Right kidney (tissue), 9 donors: ENCODE measurements at places on chromosomes 6 and 20.

- no peak for DNase-seq
Measured at GRCh38 chr6:137693711-137694110, 173.3 kb upstream of the TNFAIP3 start.

GRCh38 chr6:140174524-140174923 is 800.1 kb upstream of the CITED2 start:
- DNase-seq, result no peak

DNA sequence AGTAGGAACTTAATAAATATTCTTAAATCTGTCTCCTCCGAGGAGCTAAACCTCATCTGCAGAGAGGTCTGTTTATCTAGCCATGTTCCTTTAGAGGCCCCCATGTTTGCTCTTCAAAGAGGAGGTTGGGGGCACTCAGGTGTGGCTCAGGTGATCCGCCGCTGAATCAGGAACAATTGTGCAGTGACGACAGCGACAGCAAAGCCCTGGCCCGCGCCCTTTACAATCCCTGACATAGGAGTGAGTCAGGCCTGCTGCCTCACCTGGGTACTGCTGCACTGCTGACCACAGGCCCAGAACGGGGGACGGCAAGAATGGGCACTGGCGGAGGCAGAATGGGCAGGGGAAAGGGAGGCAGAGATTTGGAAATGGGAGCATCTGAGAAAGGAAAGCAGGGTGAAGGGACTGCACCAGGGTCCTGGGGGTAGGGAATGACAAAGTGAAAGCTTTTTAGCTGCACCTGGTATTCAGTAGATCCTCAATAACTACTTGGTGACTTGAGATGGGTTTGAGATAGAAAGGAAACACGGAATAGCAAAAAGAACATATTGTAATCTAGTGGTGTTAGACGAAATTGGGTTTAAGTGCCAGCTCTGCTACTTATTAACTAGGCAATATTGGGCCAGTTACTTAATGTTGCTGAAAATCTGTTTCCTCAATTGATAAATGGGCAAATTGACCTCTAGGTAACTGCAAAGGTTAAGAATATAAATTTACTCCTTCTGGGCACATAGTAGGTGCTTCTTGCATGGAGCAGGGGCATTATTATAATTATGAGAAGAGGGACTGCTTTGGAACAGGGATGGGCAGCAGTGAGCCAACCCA is 5.4 kb upstream of the IER3 start:
- DNase-seq, result no peak

DNA sequence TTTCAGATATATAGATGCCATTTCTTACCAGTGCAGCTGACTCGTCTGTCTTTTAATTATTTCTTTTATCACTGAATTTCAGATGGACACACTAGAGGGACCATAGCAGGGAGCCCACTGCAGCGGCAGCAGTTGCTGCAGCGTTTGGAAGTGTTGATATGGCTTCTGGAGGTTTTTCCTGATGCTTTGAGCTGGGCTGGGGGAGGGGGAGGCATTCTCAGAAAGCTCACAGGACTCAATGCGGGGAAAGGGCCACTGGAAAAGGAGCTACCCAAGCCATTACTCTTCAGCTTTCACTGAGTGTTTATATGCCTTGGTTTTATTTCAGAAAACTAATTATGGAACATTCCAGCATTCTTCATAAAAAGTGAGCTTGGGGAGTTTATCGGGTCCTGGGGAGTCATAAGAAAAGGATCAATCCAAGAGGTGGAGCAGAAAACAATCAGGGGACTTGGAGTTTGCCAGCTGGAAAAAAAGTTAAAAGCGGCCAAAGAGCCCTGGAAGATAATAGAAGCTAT is 740.4 kb upstream of the FLRT3 start:
- no peak for DNase-seq

DNA sequence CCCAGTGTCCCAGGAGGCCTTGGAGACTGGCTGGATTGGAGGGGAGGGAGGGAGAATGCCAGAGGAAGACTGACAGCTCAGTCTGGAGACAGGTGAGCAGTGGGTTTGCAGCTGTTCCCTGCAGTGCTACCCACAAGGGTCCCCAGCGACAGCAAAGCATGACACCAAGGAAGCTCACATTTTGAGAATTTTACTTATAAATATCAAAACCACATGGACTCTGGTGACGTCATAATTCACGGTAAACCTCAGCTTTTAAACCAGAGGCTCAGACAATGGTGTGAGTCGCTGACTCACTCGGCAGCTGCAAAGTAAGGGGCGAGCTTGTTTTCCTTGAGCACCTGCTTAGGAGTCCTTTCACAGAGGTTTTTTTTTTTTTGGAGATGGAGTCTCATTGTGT is 65.2 kb downstream of the THBS2 start:
- no peak for DNase-seq

DNA sequence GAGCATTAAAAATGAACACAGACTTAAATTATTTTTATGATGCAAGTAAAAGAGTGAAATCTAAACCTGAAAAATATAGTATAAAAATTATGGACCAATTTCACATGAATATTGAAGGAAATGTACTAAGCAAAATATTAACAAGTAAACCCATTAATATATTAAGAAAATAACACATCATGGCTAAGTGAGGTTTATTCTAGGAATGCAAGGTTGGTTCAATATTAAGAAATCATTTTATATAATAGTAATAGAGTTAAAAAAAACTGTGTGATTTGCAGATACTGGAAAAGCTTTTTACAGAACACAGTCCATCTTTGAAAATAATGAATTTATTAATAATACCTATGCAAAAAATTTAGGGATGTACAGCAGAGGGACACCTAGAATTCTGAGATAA is 20.9 kb downstream of the ZSCAN12 start:
- no peak for DNase-seq

DNA sequence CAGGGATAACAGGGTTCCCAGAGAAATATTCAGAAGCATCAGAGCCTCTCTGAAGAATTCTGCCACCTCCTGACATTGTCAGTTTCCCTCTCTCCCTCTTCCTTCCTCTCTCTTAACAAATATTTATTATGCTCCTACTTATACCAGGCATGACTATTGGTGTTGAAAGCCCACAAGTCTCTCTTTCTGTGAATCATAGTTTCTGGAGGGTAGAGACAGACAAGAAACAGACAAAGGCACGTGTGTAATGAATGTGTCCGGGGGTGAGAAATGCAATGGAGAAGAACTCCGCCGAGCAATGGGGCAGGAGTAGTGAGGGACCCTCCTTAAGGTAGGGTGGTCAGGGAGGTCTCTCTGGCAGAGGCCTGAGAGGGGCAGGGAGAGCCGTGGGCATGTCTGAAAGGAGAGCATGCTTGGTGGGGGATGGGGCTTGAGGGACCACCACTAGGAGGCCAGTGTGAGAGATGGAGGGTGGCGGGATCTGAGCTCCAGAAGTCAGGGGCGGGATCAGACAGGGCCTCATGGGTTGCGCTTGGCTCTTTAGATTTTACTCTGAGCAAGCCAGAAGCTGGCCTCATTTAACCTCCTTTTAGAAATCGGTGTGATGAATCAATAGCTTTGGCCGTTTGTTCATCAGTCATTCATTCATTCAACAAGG is 57.3 kb downstream of the EYA2 start:
- no peak for DNase-seq

DNA sequence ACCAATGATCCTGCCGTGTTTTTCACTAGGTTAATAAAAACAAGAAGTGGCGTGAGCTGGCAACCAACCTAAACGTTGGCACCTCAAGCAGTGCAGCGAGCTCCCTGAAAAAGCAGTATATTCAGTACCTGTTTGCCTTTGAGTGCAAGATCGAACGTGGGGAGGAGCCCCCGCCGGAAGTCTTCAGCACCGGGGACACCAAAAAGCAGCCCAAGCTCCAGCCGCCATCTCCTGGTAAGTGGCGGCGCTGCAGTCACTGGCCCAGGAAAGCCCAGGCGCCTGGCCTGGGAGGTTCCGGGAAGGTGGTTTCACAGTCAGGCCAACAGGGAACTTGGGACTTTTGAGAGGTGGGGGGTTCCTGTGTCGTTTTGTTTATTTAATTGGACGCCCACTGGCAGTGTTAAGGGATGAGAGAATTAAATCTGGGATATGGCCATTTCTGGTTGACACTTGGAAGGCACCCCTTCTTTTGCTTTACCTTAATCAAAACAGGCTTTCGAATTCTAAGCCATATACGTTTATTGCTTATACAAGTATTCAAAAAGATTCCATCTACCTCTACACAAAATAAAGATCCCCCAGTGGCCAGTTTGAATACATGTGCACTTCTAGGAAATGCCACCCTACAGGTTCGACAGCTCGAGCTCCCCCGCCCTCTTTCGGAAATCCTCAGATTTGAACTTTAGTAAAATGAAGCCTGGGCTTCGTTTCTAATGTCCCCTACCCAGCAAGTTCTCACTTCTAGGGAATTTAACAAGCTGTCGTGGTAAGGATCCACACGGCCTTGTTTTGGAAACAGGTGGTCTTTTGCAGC is 138.9 kb downstream of the TMEM242 start:
- peak; percentile 65 for DNase-seq

GRCh38 chr20:47224300-47224791 is 132.2 kb downstream of the ZMYND8 start:
- no peak for DNase-seq

DNA sequence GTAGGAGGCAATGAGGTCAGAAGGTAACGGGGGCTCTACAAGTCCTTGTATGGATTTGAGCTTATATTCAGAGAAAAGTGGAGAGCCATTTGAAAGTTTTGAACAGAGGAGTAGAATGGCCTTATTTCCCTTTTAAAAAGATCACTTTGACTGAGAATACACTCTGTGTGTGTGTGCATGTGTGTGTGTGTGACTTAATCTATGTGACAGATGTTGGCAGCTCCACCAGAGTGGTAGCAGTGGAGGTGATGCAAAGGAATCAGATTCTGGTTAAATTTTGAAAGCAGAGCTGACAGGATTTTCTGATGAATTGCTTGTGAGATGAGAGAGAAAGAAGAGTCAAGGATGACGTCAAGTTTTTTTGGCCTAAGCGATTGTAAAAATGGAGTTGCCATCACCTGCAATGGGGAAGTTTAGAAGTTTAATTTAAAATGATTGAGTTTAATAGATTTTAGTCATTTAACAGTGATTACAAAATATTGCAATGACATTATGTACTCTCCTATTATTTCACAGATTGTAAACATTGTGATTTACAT is 172.2 kb upstream of the HEY2 start:
- no peak for DNase-seq

- DNase-seq, result no peak
Measured at GRCh38 chr6:109102762-109103161, 7.5 kb downstream of the CEP57L1 start.

GRCh38 chr20:58992911-58993310 is 11.9 kb downstream of the NELFCD start:
- no peak for DNase-seq

DNA sequence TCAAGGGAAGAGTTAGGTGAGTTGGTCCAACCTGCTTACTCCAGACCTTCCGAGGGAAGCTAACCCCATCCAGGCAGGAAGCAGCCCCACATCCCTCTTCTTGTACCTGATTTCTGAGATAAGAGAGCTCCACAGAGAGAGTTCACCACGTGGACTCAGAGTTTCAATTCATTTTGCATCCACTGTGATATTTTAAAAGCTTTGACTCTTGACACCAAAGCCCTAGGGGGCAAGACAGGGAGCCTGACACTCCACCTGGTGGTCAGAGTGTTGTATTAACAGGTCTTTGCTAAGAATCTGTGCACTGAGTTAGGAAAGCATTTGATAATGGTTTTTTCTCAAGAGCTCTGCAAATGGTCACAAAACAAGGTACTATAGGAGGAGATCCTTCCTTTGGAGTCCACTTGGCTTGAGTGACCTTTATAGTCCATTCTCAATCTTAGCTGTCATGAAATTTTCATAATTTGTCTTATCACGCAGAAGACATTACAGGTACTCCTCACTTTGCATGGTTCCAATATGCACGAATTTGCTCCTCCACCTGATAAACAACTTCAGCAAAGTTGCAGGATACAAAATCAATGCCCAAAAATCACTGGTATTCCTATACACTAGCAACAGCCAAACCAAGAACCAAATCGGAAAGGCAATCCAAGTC is 56.2 kb upstream of the RIPOR2 start:
- DNase-seq, result peak; percentile 11

DNA sequence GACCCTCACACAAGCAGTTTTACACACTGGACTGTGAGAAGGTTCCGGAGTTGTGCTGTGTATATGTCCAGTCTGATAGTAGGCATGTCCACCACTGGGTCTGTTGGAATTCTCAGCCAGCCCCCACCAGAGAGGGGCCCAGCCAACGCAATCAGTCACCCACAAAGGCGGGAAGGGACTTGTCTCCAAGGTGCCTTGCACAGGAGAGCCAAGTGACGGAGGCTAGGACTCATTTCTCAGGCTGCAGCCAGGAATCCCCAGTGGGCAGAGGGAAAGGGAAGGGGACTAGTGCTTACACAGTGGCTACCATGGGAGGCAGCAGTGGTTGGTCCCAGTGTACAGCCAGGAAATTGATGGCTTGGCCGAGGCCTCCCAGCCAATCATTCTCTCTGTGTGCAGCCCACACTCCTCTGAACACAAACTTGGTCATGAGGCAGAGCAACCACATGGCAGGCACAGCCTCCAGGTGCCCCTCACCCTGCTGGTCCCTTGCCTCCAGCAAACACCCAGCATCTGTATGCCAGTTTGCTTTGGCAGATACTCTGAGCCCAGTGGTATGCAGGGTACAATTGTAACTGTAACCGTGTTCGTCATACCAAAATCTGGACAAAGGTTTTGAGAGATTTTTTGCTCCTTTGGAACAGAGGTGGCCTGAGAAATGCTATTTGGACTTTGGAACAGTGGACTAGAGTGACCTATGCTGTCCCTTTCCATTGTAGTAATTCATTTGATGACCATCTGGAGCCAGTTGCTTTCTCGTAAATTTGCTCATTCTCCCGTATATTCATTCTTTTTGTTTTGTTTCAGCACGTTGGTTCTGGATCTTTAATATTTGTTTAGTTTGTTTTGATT is 72.9 kb upstream of the MYL9 start:
- DNase-seq, result no peak

- DNase-seq, result no peak
Measured at GRCh38 chr20:34445177-34446065, 70.8 kb upstream of the DYNLRB1 start.

- peak; percentile 48 for DNase-seq
Measured at GRCh38 chr20:52060794-52061714, 130.5 kb downstream of the ZFP64 start.

GRCh38 chr6:149471801-149472200 is 13.0 kb downstream of the ZC3H12D start:
- no peak for DNase-seq

- no peak for DNase-seq
Measured at GRCh38 chr6:131486608-131487007, 86.4 kb upstream of the ARG1 start.

- DNase-seq, result no peak
Measured at GRCh38 chr6:79967178-79967577, 19.8 kb upstream of the ELOVL4 start.

- no peak for DNase-seq
Measured at GRCh38 chr6:44663860-44664634, 276.5 kb downstream of the CDC5L start.
